ENCODE measurements at places on chromosomes 13 and 19.

- DNase-seq, result no peak
Measured at GRCh38 chr19:42081584-42082203, 5.7 kb downstream of the ZNF574 start.

- no peak for DNase-seq
Measured at GRCh38 chr19:57559008-57559403, 657 bp downstream of the ZNF550 start.

DNA sequence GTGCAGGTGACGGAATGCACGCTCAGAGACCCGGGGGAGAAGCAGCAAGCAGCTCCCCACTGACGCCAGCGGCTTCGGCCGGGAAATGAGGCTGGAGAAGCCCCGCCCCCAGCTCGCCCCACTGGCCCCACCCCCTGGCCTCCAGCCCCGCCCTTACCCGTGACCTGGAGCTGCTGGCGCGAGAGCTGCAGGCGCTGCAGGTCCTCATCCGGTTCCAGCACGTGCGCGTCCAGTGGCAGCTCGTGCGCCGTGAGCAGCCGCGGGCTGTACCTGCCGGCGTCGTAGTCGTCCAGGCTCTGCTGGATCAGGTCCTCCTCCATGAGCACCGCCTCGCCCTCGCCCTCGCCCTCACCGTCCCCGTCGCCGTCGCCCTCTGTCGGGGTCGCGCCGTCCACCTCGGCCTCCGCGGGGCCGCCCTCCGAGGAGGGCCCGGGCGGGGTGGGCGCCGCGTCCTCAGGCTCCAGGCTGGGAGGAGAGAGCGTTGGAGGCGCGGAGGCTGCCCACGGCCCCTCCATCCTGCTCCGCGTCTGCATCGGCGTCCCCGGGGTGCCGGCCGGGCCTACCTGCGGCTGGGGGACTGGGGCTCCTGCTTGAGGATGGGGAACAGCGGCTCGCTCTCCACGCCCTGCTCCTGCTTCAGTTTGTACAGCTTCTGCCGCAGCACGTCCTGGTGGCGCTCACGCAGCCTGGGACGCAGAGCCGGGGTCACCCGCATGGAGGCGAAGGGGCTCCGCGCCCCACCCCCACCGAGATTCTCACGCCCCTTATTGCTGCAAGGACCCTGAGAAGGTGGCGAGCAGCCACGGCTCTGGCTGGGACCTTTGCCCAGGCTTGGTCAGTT, 6.4 kb upstream of the TBXA2R start:
- DNase-seq, result no peak

DNA sequence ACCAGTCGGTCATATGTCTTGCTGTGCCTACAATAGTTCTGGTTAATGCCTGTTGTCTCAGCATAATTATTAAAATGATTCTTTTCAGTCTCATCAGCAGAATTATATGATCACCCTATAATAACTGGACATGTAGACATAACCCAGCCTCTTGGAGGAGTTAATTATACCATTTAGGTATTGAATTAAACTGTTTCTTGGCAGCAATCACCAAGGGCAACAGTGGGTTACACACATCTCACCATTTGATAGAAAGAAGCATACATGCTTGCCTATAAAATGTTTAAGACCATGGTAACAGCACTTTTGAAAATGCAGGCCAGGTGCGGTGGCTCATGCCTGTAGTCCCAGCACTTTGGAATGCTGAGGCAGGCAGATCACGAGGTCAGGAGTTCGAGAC, 184.6 kb downstream of the RGCC start:
- DNase-seq, result no peak

DNA sequence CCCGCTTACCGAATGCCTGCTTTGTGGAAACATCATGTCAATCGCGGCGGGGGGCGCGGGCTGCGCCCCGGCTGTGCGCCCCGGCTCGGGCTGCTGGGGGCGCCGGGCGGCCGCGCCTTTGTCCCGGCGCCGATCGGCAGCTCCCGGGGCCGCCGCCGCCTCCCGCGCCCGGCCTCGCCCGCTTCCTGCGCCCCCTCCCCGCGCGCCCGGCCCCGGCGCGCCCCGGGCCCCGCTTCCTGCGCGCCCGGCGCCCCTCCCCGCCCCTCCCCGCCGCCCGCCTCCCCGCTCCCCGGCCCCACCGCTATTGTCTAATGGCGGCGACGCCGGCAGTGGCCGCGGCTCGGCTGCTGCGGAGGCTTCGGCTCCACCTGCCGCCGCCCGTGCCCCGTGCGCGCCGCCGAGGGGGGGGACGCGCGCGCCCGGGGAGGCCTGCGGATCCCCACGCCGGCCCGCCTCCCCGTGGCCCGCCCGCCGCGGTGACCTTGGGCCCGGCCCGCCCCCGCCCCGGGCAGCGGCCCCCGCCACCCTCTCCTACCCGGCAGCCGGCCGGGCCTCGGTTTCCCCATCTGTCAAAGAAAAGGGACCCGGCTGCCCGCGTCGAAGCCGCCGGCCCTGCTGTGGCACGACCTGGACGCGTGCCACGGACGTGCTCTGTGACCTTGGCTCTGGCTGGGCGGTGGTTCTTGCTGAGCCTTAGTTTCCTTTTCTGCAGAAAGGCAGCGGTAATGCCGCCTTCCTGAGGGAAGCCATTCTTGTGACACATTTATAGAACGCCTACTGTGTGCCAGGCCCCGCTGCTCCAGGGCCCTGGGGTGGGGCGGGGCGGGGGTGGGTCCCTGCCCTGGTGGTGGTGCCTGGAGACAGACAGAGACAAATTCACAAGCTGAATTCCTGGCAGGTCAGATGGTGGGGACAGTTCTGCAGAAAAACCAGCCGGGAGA, at the start of gene TLE5:
TSS of gene TLE5 (minus strand) at position 331 of the 941 bp plus-strand sequence. CDS start at position 36, 295 bp downstream.
- no peak for DNase-seq

DNA sequence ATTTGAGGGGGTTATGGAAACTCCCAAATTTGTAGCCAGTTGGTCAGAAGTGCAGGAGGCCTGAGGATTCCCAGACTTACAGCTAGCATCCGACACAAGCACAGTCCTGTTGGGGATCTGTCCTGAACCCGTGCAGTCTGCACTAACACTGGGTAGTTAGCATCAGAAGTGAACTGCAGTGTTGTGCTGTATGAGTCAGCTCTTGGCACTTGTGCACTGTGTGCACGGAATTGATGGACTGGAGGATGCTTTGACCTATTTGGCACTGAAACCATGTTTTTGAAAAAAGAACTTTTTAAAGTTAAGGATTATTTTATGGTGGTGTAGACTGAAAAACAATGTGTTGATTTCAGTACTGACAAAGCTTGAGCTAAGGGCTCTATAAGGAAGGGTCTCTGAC, 279.0 kb downstream of the NHLRC3 start:
- DNase-seq, result peak; percentile 60

GRCh38 chr19:40962460-40962961, 28.6 kb upstream of the CYP2B6 start:
- DNase-seq, result no peak

DNA sequence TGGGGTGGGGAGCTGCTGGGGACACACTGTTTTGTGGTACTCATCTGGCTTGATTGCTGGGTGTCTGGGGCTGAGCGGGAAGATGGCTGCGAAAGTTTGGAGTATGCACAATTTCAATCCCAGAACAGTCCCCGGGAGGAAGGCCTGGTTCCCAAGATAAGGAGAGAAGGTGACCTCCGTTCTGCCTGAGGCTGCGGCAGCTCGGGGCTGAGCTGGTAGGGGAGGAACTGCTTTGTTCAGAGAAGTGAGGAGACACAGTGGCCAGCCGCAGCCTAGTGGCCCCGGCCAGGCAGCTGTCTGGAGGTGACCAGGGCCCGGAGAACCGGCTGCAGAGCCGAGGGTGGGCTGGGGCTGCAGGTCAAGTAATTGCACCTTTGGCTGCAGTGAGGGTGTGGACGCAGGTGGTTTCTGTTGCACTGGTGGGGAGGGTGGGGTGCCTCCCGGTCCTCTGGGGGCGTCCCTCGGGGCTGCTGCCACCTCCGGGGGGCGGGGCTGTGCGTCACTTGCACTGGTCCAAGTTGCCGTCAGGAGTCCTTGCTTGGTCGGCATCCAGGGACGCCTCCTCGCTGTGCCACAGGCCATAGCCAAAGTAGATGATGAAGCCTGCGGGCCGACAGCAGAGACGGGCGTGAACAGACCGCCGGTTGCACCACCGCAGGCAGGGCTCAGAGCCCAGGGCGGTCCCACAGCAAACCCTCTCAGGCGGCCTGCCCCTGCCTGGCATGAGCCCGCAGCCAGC, 81.3 kb downstream of the SLC7A1 start:
- no peak for DNase-seq

- no peak for DNase-seq
Measured at GRCh38 chr19:1752757-1753728, at the start of gene ONECUT3. Gene ONECUT3 (plus strand): TSS chr19:1753506. CDS start chr19:1753663, 157 bp downstream.

GRCh38 chr19:35425682-35426081, 22.4 kb upstream of the FFAR2 start:
- no peak for DNase-seq

GRCh38 chr13:27168906-27169657, 2.5 kb downstream of the USP12 start:
- DNase-seq, result no peak
